ENCODE measurements at places on chromosomes 6 and 20.

- DNase-seq = peak; percentile 7
Observed at GRCh38 chr6:114783083-114783482, 440.3 kb upstream of the HS3ST5 start.

GRCh38 chr6:130020907-130021629, 2.7 kb downstream of the L3MBTL3 start:
- DNase-seq = peak; percentile 93

DNA sequence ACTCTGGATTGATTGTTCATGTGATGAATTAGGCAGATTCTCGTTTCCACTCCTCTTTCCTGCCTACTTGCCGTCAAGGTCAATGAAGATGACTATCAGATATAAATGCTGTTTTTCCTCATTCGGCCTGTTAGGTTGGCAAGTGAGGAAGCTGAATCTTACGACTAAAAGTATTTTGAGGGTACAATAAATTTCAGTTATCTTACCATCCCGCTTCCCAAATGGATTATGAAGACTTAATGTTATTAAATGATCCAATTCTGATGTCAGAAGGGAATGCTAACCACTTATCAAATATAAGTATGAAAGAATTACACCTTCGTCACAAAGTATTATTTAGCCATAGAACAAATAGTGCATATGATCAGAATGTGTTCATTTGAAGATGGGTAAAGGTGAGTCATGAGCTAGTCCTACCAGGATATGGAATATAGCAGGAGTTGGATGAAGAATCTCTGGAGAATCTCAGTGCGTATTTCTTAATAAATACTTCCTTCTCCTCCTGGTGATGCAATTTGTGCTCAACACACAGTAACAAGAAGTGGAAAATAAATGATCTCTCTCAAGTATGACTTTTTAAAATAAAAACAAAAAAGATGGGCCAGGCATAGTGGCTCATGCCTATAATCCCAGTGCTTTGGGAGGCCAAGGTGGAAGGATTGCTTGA, 4.6 kb downstream of the GPLD1 start:
- no peak for DNase-seq

GRCh38 chr6:113634352-113635163, 222.6 kb upstream of the MARCKS start:
- DNase-seq = peak; percentile 72

DNA sequence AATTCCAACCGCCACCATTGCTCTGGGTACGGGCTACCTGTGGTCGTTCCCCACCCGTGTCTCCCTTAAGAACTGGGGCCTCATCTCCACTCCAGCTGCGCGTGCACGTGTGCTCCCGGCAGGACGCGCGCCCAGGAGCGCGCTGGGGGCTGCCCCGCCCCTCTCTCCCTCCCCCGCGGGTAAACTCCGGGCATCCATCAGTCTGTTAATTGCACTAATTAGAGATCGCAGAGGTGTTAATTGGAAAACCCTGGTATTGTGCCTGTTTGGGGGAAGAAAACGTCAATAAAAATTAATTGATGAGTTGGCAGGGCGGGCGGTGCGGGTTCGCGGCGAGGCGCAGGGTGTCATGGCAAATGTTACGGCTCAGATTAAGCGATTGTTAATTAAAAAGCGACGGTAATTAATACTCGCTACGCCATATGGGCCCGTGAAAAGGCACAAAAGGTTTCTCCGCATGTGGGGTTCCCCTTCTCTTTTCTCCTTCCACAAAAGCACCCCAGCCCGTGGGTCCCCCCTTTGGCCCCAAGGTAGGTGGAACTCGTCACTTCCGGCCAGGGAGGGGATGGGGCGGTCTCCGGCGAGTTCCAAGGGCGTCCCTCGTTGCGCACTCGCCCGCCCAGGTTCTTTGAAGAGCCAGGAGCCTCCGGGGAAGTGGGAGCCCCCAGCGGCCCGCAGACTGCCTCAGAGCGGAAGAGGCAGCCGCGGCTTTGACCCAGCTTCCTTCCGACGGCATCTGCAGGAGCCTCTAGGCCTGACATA, 14.4 kb downstream of the FOXP4 start:
- DNase-seq = no peak

DNA sequence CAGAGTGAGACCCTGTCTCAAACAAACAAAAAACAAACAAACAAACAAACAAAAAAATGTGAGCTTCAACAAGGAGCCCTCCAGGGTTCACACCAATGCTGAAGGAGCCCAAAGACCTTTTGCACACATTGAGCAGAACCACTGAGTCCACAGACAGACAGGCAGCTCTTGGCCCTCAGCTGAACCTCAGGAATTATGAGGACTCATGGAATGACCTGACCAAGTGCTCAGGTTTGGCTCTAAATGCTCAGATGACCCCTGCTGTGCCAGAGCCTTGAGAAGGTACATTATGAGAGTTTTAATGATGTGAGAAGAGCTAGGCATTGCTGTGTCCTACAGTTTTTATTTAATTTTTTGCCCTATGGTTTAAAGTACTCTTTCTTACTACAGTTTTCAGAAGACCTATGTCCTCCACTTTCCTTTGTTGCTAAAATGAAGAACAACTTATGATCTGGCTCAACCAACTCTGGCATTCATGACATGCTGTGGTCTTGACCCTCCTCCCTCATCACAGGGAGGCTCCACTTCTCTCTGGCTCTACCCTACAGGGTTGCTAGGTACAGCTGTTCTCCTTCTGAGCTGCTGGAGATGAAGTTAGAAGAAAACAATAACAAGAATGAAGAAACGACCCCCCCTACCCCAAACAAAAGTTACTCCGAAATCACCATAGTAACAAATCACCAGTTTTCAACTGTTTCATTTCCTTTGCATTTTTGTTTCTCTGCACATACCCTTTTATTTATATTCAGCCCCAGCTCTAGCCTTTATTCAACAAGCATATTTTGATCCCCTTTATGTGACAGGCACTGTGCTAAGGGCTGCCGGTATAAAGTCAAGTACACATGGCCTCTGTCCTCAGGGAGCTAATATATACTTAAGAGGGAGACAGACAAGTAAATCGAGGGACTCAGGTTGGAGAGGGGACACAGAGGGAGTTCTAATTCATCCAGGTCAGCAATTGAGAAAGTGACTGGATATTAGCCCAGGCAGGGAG, 128.7 kb upstream of the TRAF3IP2 start:
- DNase-seq = no peak

GRCh38 chr20:34193051-34193450, 48.2 kb upstream of the ASIP start:
- DNase-seq = no peak

DNA sequence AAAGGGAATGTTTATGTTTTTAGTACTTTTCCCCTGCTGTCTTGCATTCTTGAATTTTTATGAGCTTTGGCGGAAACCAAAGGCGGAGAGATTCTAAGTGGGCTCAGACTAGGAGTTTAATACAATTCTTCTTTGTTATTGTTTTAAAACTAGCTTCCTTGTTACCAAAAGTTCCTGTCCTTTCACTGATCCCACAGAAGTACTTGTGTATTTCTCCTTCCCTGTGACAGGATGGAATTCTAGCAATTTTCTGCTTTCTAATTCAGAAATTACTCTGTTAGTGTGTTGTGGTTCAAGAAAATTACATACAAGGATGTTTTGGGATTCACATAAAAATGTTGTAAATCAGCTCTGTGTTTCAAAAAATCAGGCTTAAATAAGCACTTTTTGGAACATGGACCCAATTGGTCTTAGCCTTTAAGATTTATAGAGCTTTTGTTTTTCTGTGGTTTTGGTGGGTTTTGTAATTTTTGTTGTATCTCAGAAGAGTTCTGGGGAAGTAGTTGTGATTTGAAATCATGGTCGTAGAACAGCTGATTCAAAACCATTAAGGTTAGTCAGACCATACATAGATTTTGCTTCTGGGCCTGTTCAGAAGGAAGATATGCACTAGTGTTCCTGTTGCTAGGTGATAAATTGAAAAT, 17.6 kb upstream of the CTAGE9 start:
- no peak for DNase-seq

GRCh38 chr20:48750941-48751635, 76.7 kb downstream of the PREX1 start:
- no peak for DNase-seq

GRCh38 chr20:50517817-50518154, 7.6 kb downstream of the PTPN1 start:
- no peak for DNase-seq

DNA sequence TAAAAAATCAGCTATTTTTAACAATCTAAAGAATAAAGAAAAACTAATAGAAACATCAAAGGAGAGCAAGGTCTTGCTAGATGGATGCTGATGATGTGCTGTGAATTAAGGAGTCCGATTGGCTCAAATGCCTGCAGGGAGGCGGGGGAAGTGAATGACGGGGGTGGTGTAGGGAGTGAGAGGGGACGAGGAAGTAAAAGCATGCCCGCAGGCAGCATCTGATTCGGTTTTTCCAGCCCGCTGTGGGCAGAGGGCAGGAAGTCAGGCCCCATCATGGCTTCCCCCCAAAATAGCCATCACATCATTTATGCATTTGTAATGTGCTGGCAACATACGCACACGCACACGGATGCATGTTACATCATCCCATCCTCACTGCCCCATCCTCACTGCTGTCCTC, 10.3 kb downstream of the RSPO4 start:
- no peak for DNase-seq

GRCh38 chr6:33985947-33986346, 159.9 kb downstream of the GRM4 start:
- no peak for DNase-seq

- DNase-seq = peak; percentile 13
Observed at GRCh38 chr6:10613077-10613476, 81.3 kb downstream of the C6orf52 start.

- no peak for DNase-seq
Observed at GRCh38 chr20:53625311-53626129, 31.9 kb upstream of the ZNF217 start.

GRCh38 chr20:4006640-4007039, 8.7 kb downstream of the RNF24 start:
- DNase-seq = no peak

DNA sequence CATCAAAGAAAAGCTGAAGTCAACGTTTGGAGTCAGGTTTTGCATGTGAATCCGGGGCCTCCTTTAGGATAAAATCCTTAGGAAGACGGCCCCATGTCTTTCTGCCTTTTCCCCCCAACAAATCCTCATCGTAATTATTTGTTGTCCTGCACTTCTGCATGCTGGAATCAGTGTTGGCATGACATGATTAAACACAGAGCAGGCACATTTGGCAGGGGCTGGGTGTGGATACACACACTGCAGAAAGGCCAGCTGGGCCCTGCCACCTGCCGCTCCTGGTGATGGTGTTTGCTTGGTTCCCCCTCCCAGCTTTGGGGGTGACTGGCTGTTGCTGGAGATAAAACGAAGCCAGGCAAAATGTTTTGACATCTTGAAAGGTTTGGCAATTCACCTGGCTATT, 46.3 kb upstream of the FOXA2 start:
- no peak for DNase-seq

GRCh38 chr20:37390503-37390890, 44.6 kb downstream of the SRC start:
- DNase-seq = no peak

- no peak for DNase-seq
Observed at GRCh38 chr20:31926493-31926892, 25.4 kb downstream of the PDRG1 start.

GRCh38 chr6:38638941-38639497, 710 bp downstream of the BTBD9 start:
- DNase-seq = peak; percentile 53

DNA sequence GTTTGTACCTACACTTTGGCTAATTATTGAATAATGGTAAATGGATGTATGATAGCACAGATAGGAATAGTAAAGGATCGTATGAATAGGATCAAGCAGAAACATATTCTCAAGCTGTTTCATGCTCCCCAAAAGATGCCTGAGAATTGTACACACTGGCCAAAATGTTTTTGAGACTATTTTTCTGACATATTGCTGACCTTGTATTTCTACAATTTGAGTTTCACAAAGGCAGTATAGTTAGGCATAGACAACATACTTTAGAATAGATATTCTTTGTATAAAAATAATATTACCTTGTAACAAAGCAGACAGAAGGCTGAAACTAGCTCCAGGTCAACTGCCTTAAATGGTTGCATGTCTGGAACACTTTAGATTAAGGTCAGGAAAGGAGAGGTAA, 598.4 kb downstream of the COL12A1 start:
- DNase-seq = no peak

- peak; percentile 76 for DNase-seq
Observed at GRCh38 chr20:4795394-4795793, 73.7 kb downstream of the PRND start.

- DNase-seq = no peak
Observed at GRCh38 chr6:106731843-106732160, 102.4 kb downstream of the QRSL1 start.

DNA sequence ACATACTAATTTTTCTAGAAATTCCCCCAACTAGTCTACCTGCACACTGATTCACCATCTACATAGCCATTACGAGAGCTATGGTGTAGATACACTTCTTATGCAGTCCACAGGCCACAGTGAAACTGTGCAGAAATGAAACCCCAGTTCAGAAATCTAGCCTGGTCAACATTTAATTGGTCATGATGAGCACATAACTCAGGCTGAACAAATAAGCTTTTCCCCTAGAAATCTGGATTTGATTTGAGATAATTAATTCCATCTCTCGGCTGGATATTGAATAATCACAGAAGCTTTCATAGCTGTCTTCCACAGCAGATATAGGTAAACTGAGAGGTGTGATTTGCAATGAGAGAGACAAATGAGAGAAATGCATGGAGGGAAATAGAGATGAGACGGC, 22.6 kb upstream of the TINAG start:
- DNase-seq = no peak

GRCh38 chr6:167469101-167469500, 144.2 kb downstream of the TTLL2 start:
- no peak for DNase-seq

DNA sequence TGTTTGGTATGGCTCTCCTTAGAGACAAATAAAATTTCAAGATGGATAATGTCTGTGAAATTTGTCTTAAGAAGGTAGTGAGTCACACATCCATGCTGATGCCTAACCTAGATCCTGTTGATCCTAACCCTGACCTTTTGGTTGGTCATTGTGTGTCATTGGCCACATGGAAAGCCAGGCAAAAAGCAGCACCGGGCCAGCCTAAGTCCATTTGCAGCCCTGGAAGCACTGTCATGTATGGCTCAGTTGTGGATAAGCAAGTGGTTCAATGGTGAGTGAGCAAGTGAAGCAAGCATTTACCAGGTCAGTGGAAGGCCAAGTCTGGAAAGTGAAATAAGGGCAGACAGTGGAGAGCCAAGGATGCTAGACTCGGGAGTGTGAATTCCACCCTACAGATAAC, 12.1 kb upstream of the XRN2 start:
- DNase-seq = peak; percentile 52

DNA sequence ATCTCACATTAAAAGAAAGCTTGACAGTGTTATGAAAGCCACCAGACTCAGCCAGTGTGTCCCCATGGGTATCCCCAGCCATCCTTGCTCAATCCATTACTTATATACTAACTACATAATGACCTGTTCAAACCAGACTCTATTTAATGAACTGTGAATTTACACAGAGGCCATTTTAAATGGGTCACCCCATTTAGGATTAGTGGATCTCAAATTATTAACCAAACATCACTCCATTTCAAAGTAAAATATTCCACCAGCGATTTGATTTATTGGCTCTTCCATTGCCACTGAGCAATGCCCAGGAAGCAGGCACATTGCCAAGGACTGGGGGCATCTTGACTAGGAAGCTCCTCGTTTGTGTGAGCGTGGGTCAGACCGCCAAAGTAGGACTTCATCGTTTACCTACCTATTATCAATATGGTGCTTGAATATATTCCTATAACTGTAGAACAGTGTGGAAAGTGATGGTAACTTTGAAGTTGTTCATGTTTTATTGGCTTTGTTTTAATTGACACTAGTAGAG, 15.5 kb upstream of the NPEPL1 start:
- DNase-seq = no peak

- DNase-seq = no peak
Observed at GRCh38 chr6:69791065-69791471, 5.7 kb downstream of the LMBRD1 start.
